H9 (cell line): ENCODE measurements at places on chromosomes 7 and 10.

GRCh38 chr10:46228563-46229071, 58.2 kb upstream of the ANTXRL start:
- DNase-seq = peak; percentile 80

- DNase-seq = no peak
These were observed 292.2 kb upstream of the TAC1 start for GRCh38 chr7:97439637-97440214.

- DNase-seq = no peak
These were observed 66.1 kb upstream of the FAM204A start for GRCh38 chr10:118408181-118408580.

DNA sequence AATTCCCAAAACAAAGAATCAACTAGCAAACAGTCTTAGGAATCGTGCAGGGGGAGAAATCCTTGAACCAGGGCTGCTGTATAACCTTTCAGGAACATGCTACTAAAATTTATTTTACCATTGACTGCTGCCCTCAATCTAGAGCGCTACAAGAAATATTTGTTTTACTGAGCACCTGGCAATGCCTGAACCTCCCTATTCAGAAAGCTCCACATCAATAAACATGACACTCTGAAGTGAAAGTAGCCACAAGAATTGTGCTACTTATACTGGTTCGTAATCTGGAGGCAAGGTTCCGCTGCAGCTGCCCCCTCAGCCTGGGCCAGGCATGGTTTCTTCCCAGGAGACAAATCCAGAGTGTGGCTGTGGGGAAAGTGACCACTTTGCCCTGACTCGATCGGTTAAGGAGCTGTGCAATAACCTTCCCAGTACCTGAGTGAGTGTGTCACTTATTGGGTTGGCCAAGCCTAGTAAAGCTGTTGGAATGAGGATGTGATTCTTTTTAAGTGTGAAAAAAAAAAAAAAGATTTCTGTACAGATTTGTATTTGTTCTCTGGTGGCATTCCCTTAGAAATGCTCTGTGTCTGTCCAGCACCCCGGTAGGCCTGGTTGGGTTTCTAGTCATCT, 7.7 kb downstream of the VWA2 start:
- no peak for DNase-seq

DNA sequence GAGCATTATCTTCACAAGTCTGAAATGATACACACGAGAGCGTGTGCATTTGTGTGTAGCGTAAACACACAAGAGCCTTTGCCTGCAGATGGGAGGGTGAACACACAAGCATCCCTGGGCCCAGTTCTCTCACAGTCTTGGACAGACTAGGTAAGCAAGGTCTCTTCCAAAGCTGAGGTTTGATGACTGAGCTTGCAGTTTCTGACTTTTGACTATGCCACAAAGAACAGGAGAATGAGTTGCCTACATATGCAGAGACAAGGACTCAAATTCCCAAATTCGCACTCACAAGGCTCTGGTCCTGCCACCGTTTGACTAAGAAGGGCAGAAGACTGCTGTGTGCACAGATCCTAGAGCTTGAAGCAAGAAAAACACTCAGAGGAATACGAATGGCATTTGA, 55.8 kb downstream of the FAM53B start:
- no peak for DNase-seq

DNA sequence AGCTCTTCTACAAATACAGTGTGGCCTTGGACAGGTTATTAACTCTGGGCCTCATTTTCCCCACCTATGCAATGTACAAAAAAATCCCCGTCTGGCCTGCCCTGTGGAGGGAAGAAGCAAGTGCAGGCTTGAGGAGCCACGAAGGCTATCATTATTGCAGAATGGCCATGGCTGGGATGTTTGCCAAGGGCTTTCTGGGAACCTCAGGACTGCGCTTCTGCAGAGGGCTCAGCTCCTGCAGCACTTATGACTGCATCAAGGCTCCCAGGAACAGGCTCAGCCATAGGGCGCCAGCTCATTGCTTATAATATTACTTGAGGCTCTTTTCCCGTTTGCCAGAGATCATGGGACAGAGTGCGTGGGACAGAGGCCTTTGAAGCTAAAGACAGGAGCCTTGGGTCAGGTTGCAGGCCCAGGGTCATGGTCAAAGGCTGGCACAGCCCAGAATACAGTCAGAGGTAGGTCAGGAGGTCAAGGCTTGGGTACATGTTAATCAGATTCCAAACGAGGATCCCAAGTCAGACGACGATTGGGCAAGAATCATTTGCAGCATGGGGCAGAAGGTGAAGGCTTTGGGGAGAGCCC, 20.6 kb upstream of the C10orf105 start:
- DNase-seq = no peak

DNA sequence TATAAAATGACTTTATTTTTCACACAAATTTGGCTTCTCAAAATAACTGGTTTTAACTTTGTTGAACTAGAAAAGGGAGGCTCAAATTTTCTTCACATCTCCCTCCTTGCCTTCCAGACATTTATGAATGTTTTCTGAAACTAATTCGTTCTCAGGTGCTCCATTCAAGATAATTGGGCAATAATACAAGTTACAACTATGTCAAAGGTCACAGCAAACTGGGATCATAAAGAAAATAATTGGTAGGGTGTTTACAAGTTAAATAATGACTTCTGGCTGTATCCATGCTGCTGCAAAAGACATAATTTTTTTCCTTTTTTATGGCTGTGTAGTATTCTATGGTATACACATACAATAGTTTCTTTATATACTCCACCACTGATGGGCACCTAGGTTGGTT, 75.3 kb downstream of the MINPP1 start:
- no peak for DNase-seq

GRCh38 chr10:70662362-70663220, 9.7 kb upstream of the ADAMTS14 start:
- DNase-seq = no peak

DNA sequence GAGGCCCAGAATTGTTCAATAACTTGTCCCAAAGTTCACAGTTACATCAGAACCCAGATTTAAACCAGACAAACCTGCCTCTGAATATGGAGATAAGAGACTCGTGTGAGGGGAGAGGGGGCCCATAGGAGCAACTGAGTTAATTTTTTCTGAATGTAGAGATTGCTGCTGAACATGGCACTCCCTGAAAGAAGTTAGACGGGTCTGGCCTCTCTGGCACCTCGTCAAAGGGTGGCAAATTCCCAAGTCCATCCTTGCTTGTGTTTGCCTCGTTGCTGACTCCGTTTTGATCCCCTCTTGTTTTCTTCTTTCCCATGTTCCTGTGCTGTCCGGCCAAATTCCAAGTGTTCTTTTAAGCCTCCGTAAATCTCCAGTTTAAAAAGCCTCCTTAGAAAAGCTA, 35.2 kb upstream of the YAE1 start:
- DNase-seq = no peak

DNA sequence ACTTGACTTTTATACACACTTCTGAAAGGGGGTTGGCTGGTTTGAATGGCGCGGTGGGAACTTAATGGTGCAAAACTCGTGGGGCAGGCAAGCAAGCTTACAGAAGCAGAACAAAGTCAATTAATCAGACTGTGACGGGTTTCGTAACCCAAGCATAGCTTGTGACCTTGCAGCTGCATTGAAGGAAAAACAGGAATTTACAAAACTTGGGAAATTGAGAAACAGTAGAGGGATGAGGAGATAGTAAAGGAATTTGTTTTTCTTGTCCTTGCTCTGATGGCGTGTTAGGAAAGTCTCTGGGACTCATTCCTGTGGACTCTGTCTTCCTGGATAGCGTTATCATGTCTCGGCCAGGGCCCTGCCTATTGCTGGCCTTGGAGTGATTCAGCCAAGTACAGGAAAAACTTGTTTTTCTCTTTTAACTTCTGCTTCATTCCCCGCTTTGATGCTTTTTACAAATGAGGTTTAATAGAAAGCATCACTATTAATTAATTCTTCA, 220.0 kb upstream of the KCND2 start:
- no peak for DNase-seq

DNA sequence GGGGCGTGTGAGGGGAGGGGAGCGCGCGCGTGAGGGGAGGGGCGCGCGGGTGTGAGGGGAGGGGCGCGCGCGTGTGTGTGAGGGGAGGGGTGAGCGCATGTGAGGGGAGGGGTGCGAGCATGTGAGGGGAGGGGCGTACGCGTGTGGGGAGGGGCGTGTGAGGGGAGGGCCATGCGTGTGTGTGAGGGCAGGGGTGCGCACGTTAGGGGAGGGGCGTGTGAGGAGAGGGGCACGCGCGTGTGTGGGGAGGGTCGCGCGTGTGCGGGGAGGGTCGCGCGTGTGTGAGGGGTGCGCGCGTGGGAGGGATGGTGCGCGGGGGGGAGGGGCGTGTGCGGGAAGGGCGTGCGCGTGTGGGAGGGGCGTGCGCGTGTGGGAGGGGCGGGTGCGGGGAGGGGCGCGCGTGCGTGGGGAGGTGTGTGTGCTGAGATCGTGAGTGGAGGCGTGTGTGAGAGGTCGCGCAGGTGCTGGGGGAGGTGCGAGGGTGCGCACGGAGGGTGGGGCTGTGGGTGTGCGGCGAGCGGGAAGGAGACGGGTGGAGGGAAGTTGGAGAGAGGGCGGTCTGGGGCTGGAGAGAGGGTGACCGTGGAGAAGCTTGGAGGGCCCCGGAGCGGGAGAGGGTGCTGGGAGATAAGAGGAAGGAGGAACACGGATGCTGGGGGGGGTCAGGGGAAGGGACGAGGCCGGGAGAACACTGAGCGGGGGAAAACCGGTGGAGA, 19.7 kb downstream of the MXI1 start:
- DNase-seq = peak; percentile 70

DNA sequence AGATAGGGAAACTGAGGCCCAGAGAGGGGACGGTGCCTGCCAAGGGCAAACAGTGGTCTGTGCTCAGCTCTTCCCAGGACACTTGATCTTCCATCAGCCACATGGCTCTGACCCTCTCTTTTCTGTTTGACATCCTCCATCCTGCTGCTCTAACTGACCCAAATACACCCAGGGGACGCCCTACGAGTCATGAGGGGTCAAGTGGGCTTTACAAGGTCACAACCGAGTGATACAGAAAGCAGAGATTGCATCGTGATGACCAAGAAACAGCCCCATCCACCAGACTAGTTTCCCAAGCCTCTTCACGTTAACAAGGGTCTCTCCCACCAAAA, 131.2 kb upstream of the UNC5B start:
- DNase-seq = no peak

- DNase-seq = no peak
These were observed 85.1 kb downstream of the SUGCT start for GRCh38 chr7:40219917-40220316.

DNA sequence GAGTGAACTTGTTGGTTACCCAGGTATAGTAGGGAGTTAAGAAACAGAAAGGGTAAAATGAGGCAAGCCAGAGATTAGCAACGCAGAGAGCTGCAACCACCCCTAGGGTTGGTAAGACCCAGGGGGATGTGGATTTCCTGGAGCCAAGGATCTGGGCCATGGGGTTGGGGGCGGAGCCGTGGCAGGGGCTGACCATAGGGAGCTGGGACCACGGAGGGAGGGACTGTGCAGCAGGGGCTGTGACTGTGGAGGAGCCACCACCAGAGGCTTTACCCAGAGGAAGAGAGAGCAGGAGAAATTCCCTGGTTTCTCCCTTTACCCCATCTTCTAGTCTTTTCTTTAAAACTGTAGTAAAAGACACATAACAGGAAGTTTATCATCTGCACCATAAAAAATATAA, 58.6 kb upstream of the BAIAP2L1 start:
- peak; percentile 58 for DNase-seq

DNA sequence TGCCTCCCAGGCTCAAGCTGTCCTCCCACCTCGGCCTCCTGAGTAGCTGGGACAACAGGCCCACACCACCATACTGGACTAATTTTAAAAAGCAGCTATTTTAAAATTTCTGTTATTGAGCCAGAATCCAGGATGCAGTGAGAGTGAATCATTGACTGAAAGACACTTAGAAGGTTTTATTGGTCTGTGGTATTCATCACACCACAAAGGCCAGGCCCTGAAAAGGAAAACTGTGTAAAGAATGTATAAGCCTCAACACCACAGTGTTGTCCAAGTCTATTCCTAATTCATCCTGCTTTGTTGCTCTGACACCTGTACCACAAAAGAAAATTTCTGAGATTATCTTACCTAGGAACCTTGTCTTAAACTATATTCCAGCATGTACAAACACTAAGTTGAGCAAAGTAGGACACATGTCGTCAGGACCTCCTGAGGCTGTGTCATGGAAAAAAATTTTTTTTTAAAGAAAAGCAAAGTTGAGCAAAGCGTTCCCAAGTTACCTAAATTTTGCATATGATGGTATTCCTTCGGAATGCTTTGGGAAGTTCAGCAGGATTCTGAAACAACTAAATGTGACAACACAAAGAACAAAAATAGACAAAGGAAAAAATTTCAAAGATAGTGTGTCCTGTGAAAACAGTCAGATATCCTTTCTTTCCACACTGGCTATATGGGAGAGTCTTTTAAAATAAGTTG, 129.6 kb upstream of the MKLN1 start:
- no peak for DNase-seq

DNA sequence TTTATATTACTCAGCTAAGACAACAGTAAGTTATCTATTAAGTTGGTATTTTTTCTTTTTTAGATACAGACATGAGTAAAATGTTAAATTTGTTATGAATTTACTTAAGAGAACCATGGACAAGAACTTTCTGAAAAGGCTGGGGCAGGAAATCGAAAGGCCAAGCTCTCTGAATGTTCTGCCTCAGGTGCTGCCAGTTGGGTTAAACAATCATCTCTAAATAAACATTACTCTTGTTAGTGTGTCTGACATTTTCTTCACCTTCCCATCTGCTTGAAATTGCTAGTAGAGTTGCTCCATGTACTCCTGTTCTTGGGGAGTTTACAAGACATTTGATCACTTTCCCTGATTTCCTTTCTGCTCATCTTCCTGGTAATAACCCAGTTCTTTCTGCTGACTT, 87.5 kb downstream of the ANKRD7 start:
- no peak for DNase-seq

- DNase-seq = no peak
These were observed 205.8 kb upstream of the LYZL1 start for GRCh38 chr10:29083096-29083495.

- DNase-seq = no peak
These were observed 21.3 kb downstream of the SLC25A28 start for GRCh38 chr10:99598781-99599509.

GRCh38 chr10:71188201-71188600, 24.2 kb upstream of the UNC5B start:
- no peak for DNase-seq

- DNase-seq = no peak
These were observed 63.1 kb downstream of the ZNRF2 start for GRCh38 chr7:30347226-30348082.

- no peak for DNase-seq
These were observed 52.5 kb upstream of the MACC1 start for GRCh38 chr7:20269726-20270125.

GRCh38 chr10:123835575-123835974, 56.0 kb downstream of the CPXM2 start:
- DNase-seq = no peak
